ENCODE measurements at places on chromosomes 3 and 15.
A peak's percentile ranks its signal among the peaks of the same experiment; 100 is the strongest.

DNA sequence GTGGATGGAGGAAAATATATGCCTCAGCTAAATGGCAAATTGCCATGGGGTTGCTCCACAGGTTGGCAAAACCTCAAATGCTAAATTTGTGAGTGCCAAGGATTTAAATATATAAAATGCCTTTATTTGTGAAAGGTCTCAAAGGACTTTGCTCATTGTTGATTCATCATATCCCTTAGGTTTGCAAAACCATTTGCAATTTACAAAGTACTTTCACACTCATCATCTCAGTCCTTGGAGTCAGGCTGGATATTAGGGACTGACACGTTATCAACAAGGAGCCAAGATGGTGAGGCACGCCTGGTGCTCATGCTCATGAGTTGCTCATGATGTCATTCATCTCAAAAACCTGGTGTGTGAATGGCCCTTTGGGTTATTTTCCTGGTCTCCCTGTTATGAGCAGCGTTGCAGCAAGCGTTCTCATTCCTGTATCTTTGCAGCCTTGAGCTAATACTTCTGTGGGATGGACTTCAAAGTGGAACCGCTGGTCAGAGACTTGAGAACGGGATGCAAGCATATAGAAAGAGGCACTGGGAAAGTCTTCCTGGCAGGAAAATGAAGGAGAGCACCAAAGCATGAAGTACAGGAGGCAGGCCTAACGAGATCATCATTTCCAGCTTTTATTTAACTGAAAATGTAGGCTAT lies 66.0 kb downstream of the MYO1E start:
- peak; percentile 68 for DNase-seq

DNA sequence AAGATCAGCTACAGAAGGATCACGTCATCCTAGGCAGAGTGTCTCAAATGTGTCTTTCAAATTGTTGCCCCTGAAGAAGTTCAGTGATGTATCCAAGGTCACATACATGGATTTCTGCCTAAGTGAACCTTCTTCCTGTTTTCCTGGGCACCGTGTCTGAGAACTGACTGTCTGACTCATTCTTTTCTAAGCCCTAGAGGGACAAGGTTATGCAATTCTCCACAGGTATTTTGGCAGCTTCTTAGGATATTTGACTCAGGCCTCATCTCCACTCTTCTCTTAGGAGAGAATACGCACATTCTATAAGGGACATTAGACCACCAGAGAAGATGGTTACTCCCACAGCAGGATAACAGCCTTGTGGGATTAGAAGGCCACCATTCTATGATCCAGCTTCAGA lies 391.9 kb upstream of the THBS1 start:
- peak; percentile 72 for DNase-seq

GRCh38 chr15:55695432-55695831 lies 47.5 kb downstream of the PRTG start:
- DNase-seq, result no peak

- no peak for DNase-seq
Observed at GRCh38 chr3:28326458-28326926, 22.0 kb upstream of the ZCWPW2 start.

GRCh38 chr3:66093981-66094380 lies 55.3 kb upstream of the MAGI1 start:
- DNase-seq, result no peak
